ENCODE measurements at places on chromosomes 5 and 9. TPM values are rescaled to one million over a fixed set of nuclear protein-coding genes. Genes with fewer than 3 reads are reported as not detected.

The HTR1A gene
- total RNA-seq = not detected

The ADRA1B gene
- 8.1 TPM for total RNA-seq

The RIMOC1 gene
- 13.2 TPM for total RNA-seq

The LNPEP gene
- 9.6 TPM for total RNA-seq

The C8G gene
- 1.1 TPM for total RNA-seq

The AGXT2 gene
- total RNA-seq = not detected

The ADAMTS12 gene
- 9.1 TPM for total RNA-seq

The PCDHGA7 gene
- total RNA-seq = 0.84 TPM

The ANGPTL2 gene
- total RNA-seq = not detected

The AKNA gene
- total RNA-seq = 4.2 TPM

The GCNT1 gene
- 4.2 TPM for total RNA-seq

The GLDC gene
- 14.7 TPM for total RNA-seq

The HACD4 gene
- 1.6 TPM for total RNA-seq

The DMRT3 gene
- total RNA-seq = not detected

The FBN2 gene
- total RNA-seq = 18.2 TPM

The HRCT1 gene
- total RNA-seq = 0.14 TPM

The UBTD2 gene
- total RNA-seq = 16.2 TPM

The SLC45A2 gene
- not detected for total RNA-seq

The BTNL8 gene
- total RNA-seq = not detected

The WHRN gene
- total RNA-seq = 6.9 TPM

The CNTNAP3B gene
- 19.2 TPM for total RNA-seq

The LCP2 gene
- total RNA-seq = not detected

The PDCD1LG2 gene
- total RNA-seq = 0.34 TPM

The TEX48 gene
- not detected for total RNA-seq

The MORN5 gene
- not detected for total RNA-seq

The HMMR gene
- total RNA-seq = 31.8 TPM

The CDC26 gene
- 52.7 TPM for total RNA-seq

The SIT1 gene
- not detected for total RNA-seq

The FAM169A gene
- total RNA-seq = 8.8 TPM

The FOXI1 gene
- total RNA-seq = not detected

The PCDHA1 gene
- 0.10 TPM for total RNA-seq

The SYNPO gene
- 30.7 TPM for total RNA-seq

The ISL1 gene
- total RNA-seq = not detected

The PDE8B gene
- total RNA-seq = 1.3 TPM

The TSLP gene
- total RNA-seq = not detected

The ADAM19 gene
- 14.4 TPM for total RNA-seq

The HTR4 gene
- not detected for total RNA-seq

The SH3GLB2 gene
- total RNA-seq = 49.5 TPM

The MEIKIN gene
- not detected for total RNA-seq

The ACTBL2 gene
- 0.05 TPM for total RNA-seq

The IRX4 gene
- total RNA-seq = 0.23 TPM

The TLE1 gene
- 87.1 TPM for total RNA-seq

The NSUN2 gene
- total RNA-seq = 97.2 TPM

The DROSHA gene
- 34.4 TPM for total RNA-seq

The TXNDC8 gene
- not detected for total RNA-seq

The ASPN gene
- not detected for total RNA-seq

The PPP2CA gene
- 297 TPM for total RNA-seq

The SLC25A25 gene
- 10.0 TPM for total RNA-seq

The IFNA13 gene
- total RNA-seq = not detected

The IFNA2 gene
- total RNA-seq = not detected

The ZNF883 gene
- 0.89 TPM for total RNA-seq

Data from A549 treated with DMSO at 1 μM for 4 hours (cell line).